ENCODE measurements at places on chromosomes 7 and 10. TPM values are rescaled to one million over a fixed set of nuclear protein-coding genes. Genes with fewer than 3 reads are reported as not detected.

Gene NEBL
- 3.2 TPM for total RNA-seq

Gene CCNY
- 38.6 TPM for total RNA-seq

Gene AKR1C4
- total RNA-seq: not detected

Gene GRID2IP
- total RNA-seq: not detected

Gene SPDYE16
- not detected for total RNA-seq

Gene PLCE1
- 3.2 TPM for total RNA-seq

Gene FEZF1
- total RNA-seq: not detected

Gene TAC1
- total RNA-seq: not detected

Gene ZPBP
- total RNA-seq: not detected

Gene PPP1R9A
- 0.16 TPM for total RNA-seq

Gene CACNB2
- not detected for total RNA-seq

Gene NODAL
- total RNA-seq: not detected

Gene LRRC18
- total RNA-seq: not detected

Gene CPVL
- total RNA-seq: not detected

Gene RPP38
- 19.3 TPM for total RNA-seq

Gene NYAP1
- total RNA-seq: 7.0 TPM

Gene COMTD1
- 11.0 TPM for total RNA-seq

Gene PNLIPRP3
- not detected for total RNA-seq

Gene AFAP1L2
- 2.5 TPM for total RNA-seq

Gene TM9SF3
- 82.9 TPM for total RNA-seq

Gene CLCN1
- total RNA-seq: not detected

Gene PRPS1L1
- total RNA-seq: not detected

Gene ZFYVE27
- 8.5 TPM for total RNA-seq

Gene GIMAP8
- total RNA-seq: 0.81 TPM

Gene FAM171A1
- 31.2 TPM for total RNA-seq

Gene SUN3
- not detected for total RNA-seq

Gene KAZALD1
- 21.2 TPM for total RNA-seq

Gene MYH16
- total RNA-seq: not detected

Gene LGI1
- total RNA-seq: not detected

Gene PTF1A
- total RNA-seq: not detected

Gene PALD1
- 5.3 TPM for total RNA-seq

Gene NFKB2
- total RNA-seq: 36.0 TPM

Gene PON1
- total RNA-seq: not detected

Gene LIPJ
- not detected for total RNA-seq

Gene GNGT1
- not detected for total RNA-seq

Gene MORN4
- total RNA-seq: 9.6 TPM

Gene SLC13A1
- total RNA-seq: not detected

Gene EPDR1
- total RNA-seq: 27.7 TPM

Gene SH2B2
- total RNA-seq: 7.3 TPM

Gene MYPN
- total RNA-seq: not detected

Gene MYO1G
- total RNA-seq: not detected

Gene MYL7
- total RNA-seq: not detected

Gene AUTS2
- total RNA-seq: 3.2 TPM

Gene ELN
- 36.3 TPM for total RNA-seq

Gene CCDC172
- not detected for total RNA-seq

Gene NACAD
- 2.3 TPM for total RNA-seq

Gene ARMH3
- 5.8 TPM for total RNA-seq

Gene HTR5A
- total RNA-seq: not detected

Gene PNLIPRP1
- total RNA-seq: not detected

Gene TUBB8
- not detected for total RNA-seq

Gene UTF1
- total RNA-seq: not detected

All from cardiac atrium fibroblast (primary cell).